ENCODE measurements at places on chromosomes 1 and 21.

DNA sequence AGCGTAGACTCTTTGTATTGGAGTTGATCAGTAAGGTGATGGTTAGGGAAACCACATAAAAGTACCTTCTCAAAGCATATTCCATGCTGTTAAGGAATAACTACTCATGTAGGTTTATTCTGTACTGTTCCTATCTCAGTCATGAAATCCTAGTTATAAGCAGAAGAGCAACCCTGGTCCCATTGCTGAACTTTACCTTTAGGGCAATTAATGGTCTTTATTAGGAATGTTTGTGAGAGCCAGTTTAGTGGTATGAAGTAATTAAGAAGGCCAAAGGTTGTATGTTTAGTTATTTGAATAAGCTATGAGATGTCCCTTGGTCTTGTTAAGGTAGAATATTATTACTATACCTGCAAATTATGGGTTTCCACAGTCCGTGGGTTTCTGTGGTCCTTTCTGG, 44.0 kb downstream of the ACP6 start:
- DNase-seq: no peak

DNA sequence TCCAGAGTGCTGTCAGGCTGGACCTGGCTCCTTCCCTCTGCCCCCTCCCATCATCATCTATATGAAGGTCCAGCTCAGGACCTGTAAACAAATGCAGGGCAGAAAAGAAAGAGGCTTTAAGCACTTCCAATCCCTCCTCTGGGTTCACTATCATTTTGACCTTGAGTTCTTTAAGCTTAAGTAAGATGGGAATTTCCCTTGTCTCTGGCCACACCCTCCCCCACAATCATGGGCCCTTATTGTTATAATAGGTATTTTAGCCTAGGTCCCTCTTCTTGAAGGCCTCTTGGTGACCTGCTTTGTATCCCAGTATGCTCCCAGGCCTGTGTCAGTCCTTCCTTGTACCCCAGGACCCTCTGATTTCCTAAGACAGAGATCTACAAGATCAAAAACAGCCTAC, 45.1 kb upstream of the EPS15 start:
- DNase-seq: peak; percentile 21

GRCh38 chr1:89444791-89445190, 79.8 kb upstream of the LRRC8B start:
- DNase-seq: no peak

GRCh38 chr1:49098866-49099265, 322.2 kb upstream of the BEND5 start:
- no peak for DNase-seq

- DNase-seq: no peak
These were observed 8.2 kb downstream of the AMPD2 start for GRCh38 chr1:109627692-109628399.

DNA sequence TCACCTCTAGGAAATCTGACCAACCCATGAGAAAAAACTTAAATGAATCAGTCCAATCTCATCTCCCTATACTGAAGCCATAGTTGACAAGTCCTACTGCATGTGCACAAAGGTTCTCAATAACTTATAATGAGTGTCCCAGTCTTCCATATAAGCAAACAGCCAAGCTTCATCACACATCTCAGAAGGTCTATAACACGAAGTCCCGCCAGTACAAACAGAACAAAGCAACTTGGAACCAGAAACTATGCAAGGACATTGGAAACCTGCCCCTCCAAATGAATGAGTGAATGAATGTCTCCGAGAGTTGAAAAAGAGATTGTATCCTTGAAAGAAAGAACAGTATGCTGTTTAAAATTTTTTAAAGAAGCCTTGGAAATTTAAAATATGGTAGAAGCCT, 53.6 kb upstream of the IPO9 start:
- no peak for DNase-seq

DNA sequence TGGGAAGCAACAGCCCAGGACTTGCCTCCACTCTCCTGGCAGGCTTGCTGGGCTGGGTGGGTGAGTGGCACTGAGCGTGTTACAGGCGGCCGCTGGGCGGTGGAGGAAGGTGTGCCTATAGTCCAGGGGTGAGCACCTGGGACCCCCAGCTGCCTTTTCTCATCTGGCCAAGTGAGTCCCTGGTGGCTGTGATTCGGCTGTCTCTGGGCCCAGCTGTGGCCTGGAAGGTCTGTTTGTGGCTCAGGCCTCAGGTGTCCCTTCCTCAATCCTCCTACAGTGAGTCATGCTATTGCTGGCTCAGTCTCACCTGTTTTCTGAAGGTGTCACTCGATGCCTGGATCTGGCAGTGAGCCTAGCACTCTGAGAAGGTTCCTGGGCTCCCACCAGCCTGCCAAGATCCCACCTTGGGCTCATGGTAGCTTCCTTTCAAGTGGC, 564.2 kb downstream of the PTPRU start:
- no peak for DNase-seq

DNA sequence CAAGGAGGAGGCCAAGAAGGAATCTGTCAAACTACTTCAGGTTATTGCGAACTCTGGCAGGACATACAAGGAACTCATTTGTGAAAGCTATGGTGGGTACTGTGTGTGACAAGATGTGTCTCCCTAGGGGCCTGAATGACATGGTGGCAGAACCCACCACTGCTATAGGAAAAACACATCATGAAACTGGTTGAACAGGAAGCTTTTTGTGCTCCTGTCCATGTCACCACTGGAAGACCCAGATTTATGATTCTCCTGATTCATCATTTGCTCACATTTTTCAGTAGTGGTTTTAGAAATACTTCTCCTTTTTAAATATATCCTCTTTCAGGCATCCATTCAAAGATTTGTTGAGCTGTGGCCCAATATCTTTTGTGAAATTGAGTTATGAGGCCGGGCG, 23.6 kb downstream of the ARMH1 start:
- no peak for DNase-seq

DNA sequence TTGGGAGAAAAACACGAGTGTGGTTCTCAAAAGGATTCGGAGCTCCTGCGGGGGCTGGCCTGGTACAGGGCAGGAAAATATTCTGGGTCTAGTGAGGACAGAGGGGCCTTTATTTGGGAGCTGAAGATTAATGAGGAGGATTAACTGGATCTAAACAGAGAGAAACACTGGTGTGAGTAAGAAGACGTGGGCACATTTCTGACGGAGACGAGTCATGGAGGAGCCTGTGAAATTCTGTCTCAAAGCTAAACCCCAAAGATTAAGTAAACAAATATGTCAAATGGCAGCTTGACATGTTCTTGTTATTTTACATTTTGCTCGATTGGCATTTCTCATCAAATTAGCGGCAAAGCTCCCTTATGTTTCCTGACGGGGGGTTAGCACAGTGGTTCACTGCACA, 12.8 kb downstream of the PROK1 start:
- DNase-seq: peak; percentile 42

- peak; percentile 1 for DNase-seq
These were observed 40.0 kb downstream of the PDC start for GRCh38 chr1:186420923-186421322.

DNA sequence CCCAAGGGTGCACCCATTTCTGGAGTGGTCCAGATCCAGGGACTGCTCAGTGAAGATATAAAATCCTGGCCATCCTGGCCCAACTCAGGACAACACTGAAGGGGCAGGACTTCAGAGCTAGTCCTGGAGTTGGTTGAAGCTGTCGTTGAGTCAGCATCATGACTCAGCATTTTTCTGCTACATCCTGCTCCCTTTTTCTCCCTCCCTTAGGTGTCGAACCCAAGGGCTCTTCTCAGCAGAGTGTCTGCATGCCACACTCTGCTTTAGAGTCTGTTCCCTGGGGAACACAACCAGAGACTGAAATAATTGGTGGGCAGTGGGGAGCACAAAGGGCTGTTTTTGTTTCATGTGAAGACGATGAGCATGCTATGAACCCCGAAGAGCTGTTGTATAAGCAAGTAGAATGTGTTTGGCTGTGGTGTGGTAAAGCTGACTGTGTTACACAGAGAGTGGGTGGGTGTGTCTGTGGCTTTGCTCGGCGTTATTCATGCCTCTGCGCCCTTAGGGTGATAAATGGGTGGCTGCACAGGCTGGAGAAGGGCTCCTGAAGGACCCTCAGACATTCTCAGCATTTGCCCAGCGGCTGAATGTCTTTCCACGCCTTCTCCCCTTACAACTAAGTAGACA, 167.2 kb downstream of the CYYR1 start:
- peak; percentile 91 for DNase-seq

DNA sequence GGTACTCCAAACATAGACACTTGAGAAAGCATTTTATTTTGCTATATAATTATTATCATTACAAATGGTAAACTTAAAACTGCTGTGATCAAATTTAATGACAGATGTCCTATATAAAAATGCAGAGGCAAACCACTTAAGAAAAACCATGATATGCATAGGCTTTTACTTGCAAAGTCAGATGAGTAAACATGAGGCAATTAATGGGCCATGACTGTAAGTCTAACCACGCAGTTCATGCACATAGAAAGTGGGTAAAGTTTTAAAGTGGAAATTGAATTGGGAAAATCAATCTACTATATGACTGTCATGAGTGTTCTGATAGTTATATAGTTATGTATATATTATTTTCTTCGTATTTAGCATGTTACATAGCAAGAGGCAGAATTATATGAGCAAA, 219.2 kb downstream of the PTPRC start:
- DNase-seq: no peak

GRCh38 chr1:26862781-26863684, at the start of gene SFN:
TSS of gene SFN (plus strand) at chr1:26863149. CDS start at chr1:26863213, 64 bp downstream.
- peak; percentile 5 for DNase-seq

DNA sequence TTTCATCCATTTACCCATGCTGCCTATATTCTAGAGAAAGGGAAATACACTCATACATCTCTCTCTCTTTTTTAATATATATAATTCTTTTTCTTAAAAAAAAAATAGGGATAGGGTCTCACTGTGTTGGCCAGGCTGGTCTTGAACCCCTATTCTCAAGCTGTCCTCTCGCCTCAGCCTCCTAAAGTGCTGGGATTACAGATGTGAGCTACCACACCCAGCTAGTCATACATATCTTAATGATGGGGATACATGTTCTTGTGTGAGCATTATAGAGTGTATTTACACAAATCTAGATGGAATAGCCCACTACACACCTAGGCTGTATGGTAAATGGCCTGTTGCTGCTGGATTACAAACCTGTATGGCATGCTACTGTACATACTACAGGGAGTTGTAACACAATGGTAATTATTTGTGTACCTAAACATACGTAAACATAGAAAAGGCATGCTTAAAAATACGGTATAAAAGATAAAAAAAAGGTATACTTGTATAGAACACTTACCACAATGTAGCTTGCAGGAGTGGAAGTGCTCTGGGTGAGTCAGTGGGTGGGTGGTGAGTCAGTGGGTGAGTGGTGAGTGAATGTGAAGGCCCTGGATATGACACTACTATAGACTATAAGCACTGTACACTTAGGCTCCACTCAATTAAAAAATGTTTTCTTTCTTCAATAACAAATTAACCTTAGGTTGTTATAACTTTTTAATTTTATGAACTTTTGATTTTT, 72.9 kb downstream of the IVNS1ABP start:
- DNase-seq: peak; percentile 82

DNA sequence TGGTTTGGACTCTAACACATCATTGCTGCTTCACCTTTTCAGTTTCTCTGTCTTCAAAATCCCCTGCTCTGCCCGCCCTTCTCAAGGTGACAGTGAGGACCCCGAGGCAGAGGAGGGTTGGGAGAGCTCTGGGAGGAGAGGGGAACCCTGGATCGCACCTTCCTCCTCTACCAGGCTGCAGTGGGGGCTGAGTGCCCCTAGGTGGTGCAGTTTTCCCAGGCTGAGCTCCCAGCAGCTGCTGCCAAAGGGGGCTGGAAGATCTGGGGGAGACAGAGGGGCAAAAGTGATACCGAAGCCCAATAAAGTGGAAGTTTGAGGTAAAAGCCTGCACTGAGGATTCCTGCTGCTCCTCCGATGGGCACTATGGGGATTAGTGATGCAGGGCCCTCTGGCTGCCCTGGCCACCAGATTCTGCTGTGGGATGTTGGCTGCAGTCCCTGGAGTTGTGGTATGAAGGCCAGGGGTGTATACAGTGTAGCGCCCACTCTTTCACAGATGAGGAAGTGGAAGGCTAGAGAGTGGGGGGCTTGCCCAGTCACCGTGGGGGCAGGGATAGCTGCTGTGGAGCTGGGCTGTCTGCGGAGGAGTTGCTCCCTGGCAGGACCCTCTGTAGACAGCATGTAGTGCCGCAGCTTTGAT, 40.7 kb upstream of the SCMH1 start:
- peak; percentile 24 for DNase-seq
